Activated naive CD8-positive, alpha-beta T cell treated with anti-CD3 and anti-CD28 coated beads for 36 hours (primary cell): ENCODE measurements at places on chromosomes 4 and X. TPM values are rescaled to one million over a fixed set of nuclear protein-coding genes. Genes with fewer than 3 reads are reported as not detected.
A peak's percentile ranks its signal among the peaks of the same experiment; 100 is the strongest.

- no peak for DNase-seq
Observed at GRCh38 chr4:180828455-180829018, 1414.7 kb upstream of the TENM3 start.

DNA sequence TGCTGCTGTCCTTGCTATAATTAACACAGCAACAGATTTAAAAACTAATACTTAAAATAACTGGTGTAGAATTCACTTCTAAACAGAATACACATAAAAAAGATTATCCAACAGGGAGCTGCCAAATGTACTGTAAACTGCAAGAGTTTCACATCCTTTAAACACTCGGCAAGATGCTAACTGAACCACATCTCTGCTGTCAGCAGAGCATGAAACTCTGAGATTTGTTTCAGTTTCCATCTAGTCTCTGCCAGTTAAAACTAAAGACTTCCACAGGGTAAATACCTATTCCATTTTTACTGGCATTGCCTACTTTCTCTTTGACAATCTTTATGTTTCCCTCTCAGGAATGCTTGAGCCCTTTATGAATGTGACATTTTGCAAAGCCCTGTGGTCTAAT lies 127.7 kb downstream of the SLC7A11 start:
- DNase-seq, result no peak

The SPANXA1 gene
- total RNA-seq, result not detected

- peak; percentile 49 for DNase-seq
Observed at GRCh38 chrX:275967-276580, 5.1 kb upstream of the PLCXD1 start.

The SH2D1A gene
- 67.1 TPM for total RNA-seq

GRCh38 chr4:26263165-26263564 lies 57.6 kb upstream of the RBPJ start:
- DNase-seq, result no peak

- DNase-seq, result no peak
Observed at GRCh38 chrX:10486373-10486772, 134.0 kb downstream of the MID1 start.

DNA sequence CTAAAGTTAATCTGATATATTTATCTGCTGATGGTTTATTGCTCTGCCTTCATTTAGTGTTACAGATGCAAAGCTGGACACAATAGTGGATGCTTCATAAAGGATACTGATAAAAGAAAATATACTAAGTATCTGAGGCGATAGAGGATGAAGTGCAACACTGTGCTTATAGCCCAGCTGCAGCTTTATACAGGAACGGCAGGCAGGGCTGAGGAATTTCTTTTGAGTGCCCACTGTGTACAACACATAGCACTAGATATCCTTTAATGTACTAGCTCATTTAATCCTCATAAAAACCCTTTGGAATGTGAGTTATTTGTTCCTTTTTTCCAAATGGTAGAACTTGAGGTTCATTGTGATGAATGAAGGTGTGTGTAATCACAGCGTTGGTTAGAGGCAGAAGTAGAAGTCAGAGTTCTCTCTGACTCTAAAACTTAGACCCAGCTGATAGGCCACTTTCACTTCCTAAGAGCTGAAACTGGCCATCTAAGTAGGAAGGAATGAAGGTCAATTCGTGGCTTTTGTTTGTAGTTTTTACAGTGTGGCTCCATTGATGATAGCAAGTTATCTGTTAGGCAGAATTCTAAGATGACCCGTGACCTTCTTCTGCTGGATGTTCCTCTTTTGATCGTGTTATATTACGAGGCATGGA lies 138.0 kb downstream of the VEGFC start:
- DNase-seq, result no peak

DNA sequence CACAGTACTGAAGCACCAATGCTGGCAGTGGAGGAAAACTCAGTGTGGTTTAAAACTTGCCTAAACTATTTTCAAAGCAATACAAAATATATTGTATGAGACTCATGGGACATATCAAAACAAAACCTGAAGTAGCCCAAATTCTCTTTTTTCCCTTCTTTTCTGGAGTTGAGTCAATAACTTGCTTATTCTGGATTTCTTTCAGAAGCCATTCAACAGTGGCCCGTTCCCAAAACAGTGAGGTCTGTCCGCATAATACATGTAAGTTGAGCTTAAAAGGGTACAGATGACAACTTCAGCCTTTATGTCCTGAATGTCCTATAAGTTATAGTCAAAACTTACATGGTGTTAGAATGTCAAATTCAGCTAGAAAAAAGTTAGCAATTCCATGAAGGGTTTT lies 100.8 kb downstream of the SHISA3 start:
- DNase-seq, result no peak

The BMP3 gene
- not detected for total RNA-seq

DNA sequence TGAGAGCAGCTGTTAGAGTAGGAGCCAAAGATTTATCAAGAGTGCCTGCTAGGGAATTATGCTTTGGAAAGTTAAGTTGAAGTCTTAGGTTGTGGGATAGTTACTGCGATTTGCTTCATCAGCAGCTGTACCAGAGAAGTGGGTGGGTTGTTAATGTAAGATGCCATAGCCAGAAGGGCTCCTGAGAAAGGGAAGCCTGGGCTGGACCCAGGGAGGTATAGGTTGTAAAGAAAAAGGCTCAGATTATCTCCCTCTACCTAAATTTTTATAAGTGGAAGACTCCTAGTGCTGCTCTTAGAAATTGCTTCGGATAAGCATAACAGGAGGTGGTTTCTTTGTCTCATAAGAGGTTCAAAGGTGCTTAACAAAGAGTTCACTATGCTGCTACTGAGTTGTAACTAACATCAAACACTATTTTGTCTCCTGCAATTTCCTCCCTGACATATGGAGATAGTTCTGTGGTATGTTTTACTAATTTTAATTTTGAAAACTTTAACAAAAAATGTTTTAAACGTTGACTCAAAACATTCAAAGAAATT lies 356.9 kb downstream of the DTHD1 start:
- no peak for DNase-seq

The PPP2R3B gene
- total RNA-seq, result 25.5 TPM

DNA sequence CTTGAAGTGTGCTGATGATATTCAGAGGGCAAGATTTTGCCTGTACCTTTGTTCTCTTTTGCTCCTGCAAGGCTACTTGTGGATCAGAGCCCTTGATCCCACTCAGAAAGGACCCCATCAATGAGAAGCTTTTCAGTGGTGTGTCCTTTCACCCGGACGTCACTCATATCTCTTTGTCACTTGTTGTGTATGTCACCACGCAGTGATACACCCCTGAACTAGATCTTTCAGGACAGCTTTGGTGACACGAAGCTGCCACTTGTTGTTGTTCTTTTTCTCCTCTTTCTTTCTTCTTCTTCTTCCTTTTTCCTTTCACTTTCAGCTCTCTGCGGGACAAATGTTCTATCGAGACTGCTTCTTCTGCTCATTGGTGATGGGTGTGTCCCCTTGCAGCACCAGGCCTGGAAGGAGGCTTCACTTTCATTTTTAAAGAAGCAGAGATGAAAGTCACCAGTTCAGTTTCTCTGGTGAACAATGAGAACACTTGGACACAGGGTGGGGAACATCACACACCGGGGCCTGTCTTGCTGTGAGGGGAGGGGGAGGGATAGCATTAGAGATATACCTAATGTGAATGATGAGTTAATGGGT lies 83.6 kb downstream of the NBDY start:
- DNase-seq, result peak; percentile 22

The DGKQ gene
- total RNA-seq, result 12.5 TPM

DNA sequence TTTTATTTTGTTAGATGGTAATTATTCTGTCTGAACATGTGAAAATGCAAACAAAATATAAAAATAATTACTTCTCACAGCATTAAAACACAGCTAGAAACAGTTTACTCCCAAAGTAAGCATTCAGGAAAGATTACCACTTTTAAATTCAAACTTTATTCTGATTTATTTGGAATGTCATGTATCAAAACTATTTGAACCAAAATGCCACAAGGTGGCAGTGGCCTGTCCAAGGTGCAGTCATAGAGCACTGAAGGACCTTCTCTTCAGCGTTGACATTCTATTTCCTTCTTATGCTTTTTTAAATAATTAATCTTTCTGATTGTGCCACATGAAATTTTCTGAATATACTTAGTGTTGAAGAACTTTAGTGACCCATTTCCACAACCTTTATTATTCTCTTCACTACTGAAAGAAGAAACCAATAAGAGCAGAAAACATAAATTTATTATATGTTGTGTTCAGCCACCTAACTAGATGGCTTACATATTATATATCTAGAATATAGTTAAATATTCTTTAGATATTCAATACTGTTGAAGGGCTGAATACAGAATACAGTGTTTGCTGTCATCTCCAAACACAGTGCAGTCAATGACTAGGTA lies 283.6 kb downstream of the CFAP299 start:
- no peak for DNase-seq

DNA sequence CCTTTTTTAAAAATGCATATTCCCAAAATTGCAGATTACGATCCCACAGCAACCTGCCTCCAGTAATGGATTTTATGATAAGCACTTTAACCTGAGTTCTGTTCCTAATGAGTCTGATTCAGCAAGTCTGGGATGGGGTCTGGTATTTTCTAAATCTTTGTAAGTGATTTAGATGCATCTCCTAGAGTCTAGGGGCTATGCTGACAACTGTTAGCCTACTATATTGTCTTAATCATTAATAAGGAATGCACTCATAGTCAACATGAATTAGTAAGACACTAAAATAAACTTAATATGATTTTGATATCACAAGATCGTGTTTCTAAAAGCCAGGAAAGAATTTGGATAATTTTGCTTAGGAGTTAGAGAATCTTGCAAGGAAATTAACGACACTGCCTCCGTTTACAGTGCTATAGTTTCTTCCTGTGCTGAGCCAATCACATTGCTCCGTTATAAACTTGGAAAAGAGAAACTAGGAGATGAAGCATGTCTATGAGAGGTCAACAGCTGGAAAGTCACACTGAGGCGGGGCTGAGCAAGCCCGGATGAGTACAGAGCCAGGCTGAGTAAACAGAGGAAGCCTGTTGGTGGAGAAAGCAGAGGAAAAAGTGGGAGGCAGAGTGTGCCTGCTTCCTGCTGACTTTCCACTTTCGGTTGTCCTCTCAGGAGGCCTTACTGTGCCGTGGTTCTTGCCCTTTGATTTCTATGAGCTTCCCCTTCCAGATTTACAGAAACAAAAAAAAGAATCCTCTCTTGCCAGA lies 5.4 kb downstream of the SCARB2 start:
- no peak for DNase-seq

- DNase-seq, result no peak
Observed at GRCh38 chrX:24877854-24878650, 137.7 kb downstream of the ARX start.

The CFAP97 gene
- 49.3 TPM for total RNA-seq

The ARMCX2 gene
- total RNA-seq, result 17.3 TPM

- DNase-seq, result no peak
Observed at GRCh38 chrX:46953137-46953527, 40.9 kb downstream of the JADE3 start.

- no peak for DNase-seq
Observed at GRCh38 chrX:65575022-65575421, 40.4 kb upstream of the LAS1L start.

DNA sequence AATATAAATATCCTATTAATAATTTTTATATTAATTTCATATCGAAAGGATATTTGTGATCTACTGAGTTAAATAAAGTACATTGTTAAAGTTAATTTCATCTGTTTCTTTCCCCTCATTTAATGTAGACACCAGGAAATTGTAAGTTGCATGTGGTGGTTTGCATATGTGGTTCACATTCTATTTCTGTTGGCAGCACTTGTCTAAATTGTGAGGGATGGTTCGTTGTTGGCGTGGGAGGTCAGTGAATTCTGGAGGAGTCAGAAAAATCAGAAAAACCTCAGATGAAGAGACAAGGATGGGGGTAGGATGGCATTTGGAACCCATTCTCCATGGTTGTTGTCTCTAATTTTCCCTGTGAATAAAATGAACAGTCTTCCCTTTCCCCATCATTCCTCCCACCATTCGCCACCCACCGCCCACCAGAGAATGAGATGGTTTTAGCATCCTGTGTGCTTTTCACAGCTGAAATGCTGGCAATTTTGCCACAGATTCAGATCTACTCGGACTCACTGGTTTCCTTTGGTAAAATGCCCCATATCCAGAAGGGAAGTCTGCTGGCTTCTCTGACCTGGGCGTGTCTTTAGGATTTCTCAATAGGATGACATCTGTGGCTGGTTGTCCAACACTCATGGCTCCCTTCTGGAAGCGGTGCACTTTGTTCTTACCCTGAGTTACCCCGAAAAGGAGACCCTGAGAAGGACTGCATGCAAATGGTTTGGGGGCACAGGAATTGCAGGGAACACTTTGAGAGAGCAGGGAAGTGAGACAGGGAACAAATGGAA lies 52.3 kb downstream of the LGI2 start:
- DNase-seq, result no peak

The SULT1B1 gene
- 0.80 TPM for total RNA-seq

- DNase-seq, result no peak
Observed at GRCh38 chr4:90146306-90146705, 19.1 kb downstream of the CCSER1 start.

DNA sequence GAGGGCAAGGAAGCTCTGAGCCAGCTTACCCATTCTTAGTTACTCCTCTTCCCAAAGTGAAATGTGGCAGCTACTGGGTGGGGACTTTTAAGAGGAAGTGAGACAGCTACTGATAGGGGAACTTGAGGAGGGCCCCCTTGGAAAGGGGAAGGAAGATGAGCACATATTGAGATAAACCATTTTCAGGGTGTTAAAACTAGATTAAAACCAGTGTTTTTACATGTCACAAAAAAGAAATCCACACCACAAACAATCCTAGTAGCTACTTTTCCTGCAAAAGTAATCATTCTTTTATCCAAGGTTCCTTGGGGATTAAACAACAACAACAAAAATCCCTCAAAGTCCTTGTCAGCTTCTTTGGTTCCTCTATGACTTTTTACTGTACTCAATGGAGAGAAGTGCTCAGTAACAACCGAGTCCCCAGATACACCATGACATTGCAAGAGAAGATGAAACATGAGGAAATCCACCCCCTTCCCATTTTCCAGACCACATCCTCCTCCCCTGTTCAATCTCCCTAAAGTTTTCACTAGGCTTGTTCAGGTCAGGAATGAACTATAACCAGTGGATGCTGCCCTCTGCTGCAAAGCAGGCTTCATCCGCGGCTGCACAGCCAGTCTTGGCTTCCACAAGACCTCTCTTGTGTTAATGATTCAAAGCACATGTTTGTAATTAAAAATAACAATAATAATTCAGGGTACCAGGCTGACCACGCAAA lies 113.5 kb upstream of the TMEM164 start:
- no peak for DNase-seq

The PDLIM5 gene
- 15.1 TPM for total RNA-seq

- no peak for DNase-seq
Observed at GRCh38 chr4:122671919-122672490, 51.1 kb upstream of the IL21 start.
